ENCODE measurements at places on chromosomes 2 and 18. TPM values are rescaled to one million over a fixed set of nuclear protein-coding genes. Genes with fewer than 3 reads are reported as not detected.

GRCh38 chr2:215466097-215466909 is 30.4 kb upstream of the FN1 start:
- no peak for DNase-seq

GRCh38 chr2:109595644-109596043 is 18.1 kb downstream of the SEPTIN10 start:
- no peak for DNase-seq

Gene HOXD11
- total RNA-seq, result not detected

- peak; percentile 68 for DNase-seq
Measured at GRCh38 chr2:204019572-204020501, 83.3 kb downstream of the ICOS start.

DNA sequence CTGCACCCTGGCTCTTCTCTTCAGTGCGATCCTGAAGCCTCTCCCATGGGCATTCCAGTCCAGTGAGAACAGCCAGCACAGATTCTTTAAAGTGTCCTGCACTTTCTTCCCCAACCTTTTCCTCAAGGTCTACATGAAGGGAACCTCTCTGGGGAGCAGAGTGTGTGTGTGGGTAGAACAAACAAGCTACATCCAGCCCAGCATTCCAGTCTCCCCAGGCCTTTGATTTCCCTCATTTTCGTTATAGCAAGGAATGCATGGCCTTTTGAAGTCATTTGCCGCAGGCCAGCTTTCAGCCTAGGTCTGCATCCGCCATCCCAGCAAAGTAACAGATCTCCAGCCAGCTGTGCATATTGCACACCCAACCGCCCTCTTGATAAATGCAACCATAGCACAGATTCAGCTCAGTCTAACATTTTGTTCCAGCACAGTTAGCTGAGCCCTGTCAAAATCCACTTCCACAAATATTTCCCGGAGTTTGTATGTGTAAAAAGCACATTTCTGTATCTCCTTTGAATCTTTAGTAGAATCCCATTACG is 44.6 kb downstream of the CD8B2 start:
- DNase-seq, result no peak

GRCh38 chr2:39153312-39153711 is 32.5 kb upstream of the SOS1 start:
- no peak for DNase-seq

- no peak for DNase-seq
Measured at GRCh38 chr2:166239548-166239947, 111.7 kb upstream of the SCN1A start.

DNA sequence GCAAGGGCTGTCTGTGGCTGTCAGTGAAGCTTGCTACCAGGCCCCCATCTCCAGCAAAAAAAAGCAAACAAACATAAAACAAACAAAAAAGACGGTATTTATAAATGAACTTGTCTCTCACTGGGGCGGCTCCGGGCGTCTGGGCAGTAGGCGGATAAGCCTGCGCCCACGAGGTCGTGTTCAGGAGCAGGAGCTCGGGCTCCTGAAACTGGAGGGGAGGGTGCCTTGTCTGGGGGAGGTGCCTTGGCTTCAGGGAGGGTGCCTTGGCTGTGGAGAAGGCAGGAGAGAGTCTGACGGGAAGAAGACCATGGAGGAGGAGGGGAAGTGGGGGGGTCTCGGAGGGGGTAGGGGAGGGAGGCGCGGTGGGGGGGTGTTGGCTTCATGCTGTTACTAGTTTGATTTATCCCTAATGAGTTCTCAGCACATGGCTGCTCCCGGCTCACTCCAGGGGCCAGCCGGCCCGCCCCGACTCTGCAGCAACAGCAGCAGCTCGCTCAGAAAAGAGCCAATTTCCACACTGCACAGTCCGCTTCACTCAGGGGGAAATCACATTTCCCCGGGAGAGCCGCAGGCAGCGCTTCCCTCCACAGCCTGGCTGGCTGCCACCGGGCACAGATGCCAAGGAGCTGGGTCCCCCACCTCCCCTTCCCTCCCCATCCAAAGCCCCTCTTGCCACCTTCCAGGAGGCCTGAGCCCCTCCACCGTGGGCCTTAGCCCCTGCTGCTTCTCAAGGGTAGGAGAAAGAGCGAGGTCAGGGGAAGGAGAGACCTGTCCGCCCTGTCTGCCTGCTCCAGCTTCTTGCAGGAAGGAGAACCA is 38.7 kb downstream of the PSD4 start:
- no peak for DNase-seq

GRCh38 chr2:106142683-106143082 is 51.4 kb downstream of the UXS1 start:
- DNase-seq, result no peak

- DNase-seq, result no peak
Measured at GRCh38 chr18:60130284-60130683, 230.5 kb downstream of the PMAIP1 start.

GRCh38 chr18:39455285-39455684 is 1889.7 kb upstream of the CELF4 start:
- DNase-seq, result no peak

GRCh38 chr2:172248381-172248780 is 145.7 kb upstream of the DLX2 start:
- DNase-seq, result no peak

DNA sequence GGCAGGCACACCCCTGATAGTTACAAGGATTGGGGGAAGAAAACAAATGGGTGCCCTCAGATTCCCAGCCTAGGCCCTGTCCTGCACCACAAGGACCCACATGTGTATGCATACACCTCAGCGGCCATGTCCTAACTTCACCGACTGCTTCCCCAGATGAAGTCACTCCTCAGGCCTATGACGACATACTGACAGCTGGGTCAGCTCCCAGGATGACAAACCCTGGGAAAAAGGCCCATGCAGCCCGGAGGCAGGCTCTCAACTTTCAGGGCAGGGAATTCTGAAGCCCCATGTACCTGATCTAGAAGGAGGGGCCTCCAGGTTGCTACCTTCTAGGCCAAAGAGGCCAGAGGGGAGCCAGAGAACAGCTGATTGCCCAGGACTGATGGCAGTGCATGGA is 11.0 kb upstream of the PLEKHM3 start:
- no peak for DNase-seq

- no peak for DNase-seq
Measured at GRCh38 chr2:1656326-1656960, 87.9 kb downstream of the PXDN start.

GRCh38 chr2:100194951-100195350 is 52.6 kb upstream of the AFF3 start:
- DNase-seq, result no peak

Gene CDK15
- not detected for total RNA-seq

GRCh38 chr2:188238386-188238785 is 53.3 kb upstream of the GULP1 start:
- no peak for DNase-seq

DNA sequence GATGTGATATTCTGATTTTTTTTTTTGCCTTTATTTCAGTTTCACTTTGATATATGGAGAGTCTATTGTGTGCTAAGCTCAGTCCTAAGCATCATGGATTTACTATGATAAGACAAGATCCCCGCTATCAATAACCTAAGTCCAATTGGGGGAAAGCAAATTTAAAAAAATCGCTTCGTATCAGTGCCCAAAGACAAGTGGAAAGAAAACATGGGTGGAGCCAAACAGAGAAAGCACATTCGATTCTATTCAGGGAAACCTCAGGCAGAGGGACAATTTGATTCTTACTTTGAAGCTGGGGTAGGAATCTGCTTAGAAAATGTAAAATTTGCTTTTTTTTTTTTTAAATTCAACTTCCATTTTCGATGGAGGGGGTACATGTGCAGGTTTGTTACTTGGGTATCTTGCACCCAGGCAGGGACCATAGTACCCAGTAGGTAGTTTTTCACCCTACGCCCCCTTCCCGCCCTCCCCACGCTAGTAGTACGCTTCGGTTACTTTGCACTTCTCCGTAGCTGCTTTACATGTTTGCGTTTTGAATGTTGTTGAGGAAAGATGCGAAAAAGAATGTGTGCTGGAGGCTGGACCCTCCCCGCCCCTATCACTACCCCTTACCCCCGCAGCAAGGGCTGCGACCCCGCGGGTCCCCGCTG is 12.4 kb downstream of the KIF5C start:
- no peak for DNase-seq

Gene KIAA2012
- not detected for total RNA-seq

DNA sequence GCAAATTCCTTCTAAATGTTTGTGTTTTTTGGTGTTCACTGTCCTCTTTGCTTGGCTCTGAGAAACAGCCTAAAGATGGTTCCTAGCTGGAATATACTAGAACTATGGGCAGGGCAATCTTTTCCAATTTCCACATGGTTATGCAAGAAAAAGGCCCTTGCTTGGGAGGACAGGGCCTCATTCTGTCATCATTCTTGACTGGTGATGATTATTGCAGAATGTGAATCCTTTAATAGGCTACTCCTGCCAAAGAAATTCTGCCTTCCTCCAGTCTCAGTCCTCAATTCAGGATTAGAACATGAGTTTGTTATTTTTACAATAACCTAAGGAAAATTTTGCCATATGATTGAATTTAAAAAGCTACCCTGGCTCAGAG is 218.7 kb downstream of the HNMT start:
- DNase-seq, result no peak

GRCh38 chr2:138997346-138997745 is 217.2 kb upstream of the NXPH2 start:
- DNase-seq, result no peak

Gene ESPNL
- total RNA-seq, result 0.18 TPM

- DNase-seq, result no peak
Measured at GRCh38 chr2:42404676-42405075, 43.7 kb upstream of the COX7A2L start.

Gene ALLC
- total RNA-seq, result not detected

GRCh38 chr2:224933431-224933830 is 108.8 kb downstream of the DOCK10 start:
- DNase-seq, result no peak

- DNase-seq, result no peak
Measured at GRCh38 chr2:136342138-136342537, 224.2 kb upstream of the CXCR4 start.

Gene TCF23
- 0.07 TPM for total RNA-seq

GRCh38 chr18:24126155-24126961 is 12.5 kb upstream of the CABYR start:
- DNase-seq, result no peak

GRCh38 chr2:99336804-99337112 is 431 bp upstream of the EIF5B start:
- no peak for DNase-seq

DNA sequence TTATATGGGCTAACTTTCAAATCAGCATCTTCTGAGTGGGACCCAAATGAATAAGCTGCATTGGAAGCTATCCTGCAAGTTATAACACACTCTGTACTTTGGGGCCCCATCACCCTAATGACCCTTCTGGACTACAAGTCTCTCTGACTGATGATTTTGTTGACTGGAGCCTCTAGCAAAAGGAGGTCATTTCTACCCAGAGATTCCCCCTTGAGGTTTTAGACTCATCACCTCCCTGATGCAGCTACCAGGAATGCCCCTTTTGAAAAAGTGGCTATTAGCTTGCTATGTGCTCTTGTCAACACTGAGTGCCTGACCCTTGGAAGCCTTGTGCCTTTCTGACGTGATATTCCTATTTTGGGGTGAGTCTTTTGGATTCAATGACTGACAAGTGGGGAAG is 54.5 kb upstream of the NEMP2 start:
- no peak for DNase-seq

DNA sequence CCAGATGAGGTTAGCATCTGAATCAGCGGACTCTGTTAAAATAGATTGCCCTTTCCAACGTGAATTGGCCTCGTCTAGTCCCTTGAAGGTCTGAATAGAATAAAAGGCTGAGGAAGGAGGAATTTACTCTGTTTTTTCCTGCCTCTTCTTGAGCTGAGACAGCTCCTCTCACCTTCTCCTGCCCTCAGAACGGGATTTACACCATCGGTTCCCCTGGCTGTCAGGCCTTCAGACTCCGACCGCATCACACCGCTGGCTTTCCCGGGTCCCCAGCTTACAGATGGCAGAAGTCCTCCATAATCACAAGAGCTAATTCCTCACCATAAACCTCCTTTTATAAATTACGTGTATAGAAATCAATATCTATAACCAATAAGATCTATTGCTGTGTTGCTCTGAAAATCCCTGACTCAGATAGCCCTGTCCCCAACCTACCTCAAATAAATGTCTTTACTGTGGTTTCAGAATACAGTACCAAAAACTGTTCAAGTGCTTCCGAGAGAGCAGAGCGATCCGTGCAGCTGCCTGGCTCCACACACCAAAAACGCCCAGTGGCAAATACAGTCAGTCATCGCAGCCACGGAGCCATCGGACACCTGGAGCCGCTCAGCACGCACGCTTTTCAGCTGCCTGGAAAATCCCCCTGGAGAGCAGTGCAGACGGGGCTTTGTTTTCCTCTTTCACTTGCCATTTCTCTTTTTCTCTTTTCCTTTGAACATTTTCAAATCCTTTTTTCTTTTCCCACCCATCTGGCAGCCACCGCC is 196.9 kb downstream of the NRP2 start:
- DNase-seq, result no peak

- no peak for DNase-seq
Measured at GRCh38 chr2:118202707-118203303, 114.5 kb downstream of the INSIG2 start.

GRCh38 chr2:120442923-120443571 is 97.1 kb downstream of the INHBB start:
- DNase-seq, result peak; percentile 52

DNA sequence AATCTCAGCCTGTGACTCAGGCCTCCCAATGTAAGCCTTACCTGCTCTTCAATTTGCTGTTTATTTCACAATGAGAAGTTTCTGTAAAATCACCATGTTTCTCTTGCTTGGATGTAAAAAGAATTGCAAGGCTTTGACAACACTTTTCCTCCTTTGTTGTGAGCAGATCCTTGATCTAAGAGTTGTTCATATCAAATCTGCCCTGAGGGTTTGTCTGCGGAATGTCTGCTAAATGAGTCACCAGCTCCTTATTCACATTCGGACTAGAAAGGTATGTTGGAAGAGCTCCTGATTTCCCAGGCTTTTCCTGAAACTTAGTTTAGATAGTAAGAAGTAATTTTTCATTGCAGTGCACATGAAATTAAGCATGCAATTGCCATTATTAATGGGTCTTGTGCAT is 268.2 kb upstream of the TCF4 start:
- DNase-seq, result no peak

Gene BOLA3
- 96.7 TPM for total RNA-seq

Gene RAX
- 0.56 TPM for total RNA-seq

GRCh38 chr18:363301-364085 is 95.6 kb upstream of the THOC1 start:
- no peak for DNase-seq

- no peak for DNase-seq
Measured at GRCh38 chr2:61855318-61855613, 1.4 kb upstream of the FAM161A start.

Measured in activated naive CD4-positive, alpha-beta T cell treated with anti-CD3 and anti-CD28 coated beads, Interleukin-2, amount 50 U/mL, for 72 hours (primary cell).